ENCODE measurements at places on chromosomes 2 and 18.

- DNase-seq = no peak
Measured at GRCh38 chr2:191854382-191855372, 7.8 kb upstream of the CAVIN2 start.

DNA sequence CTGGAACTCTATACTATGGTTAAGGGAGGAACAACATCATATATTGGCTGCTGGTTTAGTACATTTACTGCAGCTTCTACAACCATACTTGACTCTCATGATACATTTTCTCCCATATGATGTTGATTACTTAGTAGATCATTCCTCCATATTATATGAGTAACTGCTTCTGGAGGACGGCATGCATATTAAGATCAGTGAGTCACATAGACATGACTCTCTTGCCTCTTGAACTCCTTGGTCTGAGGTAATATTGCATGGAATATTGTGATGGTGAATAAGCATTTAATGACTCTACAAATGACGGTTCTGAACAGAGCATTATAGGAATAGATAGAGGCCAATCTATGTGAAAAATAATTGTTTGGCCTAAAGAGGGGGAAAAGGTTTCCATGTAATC, 418.8 kb upstream of the SPHKAP start:
- no peak for DNase-seq

DNA sequence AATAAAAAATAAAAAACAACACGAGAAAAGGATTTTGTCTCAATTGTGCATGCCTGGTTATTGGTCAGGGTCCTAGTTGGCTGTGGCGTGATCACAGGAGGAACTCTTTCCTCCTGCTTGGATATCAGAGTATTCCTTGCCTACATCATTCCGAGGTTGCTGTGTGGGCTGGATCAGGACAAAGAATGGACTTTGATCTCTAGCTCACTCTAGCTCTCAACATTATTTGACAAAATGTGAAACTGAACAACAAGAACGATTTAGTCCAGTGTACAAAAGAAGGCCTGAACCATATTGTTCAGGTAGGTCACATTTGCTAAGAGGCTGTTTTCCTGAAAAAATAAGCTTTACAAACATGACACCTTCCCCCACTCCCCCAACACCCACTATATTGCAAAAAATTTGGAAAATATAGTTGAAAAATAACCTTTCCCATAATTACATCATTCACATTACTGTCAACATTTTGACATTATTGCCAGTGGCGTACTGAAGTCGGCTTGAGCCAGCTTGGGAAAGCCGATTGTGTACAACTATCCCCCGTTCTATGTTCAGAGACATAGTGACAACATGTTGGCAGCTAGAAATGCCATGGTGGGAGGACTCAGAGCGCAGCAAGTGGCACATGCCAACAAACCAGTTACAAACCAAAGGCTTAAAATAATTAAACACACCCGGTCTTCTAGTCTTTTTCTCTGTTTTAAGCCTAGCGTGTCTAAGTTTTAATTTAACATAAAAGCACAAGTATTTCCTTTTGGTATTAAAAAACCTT, 179.0 kb downstream of the LPIN1 start:
- no peak for DNase-seq

DNA sequence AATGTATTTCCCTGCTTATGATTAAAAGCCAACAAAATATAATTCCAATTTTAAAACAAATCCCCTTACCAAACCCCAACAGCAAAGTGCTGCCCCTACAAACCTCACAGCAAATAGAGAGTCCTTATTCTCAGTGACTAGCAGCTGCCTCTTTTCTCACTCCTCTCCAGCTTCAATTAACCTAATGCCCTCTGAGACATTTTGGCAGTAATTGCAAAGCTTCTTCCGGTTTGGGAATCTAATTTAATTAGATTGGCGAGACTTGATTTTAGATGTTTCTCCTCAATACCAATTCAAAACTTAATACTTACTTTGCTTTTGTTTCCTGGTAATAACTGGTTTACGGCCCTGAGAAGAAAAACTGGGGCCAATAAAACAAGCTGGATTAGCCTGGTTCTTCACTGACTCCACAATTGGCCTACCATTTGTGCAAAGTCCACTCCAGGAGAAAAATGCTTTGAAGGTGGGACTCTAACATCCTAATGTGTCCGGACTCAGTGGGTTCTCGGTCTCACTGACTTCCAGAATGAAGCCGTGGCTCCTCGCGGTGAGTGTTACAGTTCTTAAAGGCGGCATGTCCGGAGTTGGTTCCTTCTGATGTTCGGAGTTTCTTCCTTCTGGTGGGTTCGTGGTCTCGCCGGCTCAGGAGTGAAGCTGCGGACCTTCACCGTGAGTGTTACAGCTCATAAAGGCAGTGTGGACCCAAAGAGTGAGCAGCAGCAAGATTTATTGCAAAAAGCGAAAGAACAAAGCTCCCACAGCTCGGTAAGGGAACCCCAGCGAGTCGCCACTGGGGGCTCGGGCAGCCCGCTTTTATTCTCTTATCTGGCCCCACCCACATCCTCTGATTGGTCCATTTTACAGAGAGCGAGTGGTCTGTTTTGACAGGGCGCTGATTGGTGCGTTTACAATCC, 52.8 kb downstream of the SLC35F5 start:
- DNase-seq = no peak

- DNase-seq = no peak
Measured at GRCh38 chr2:146392186-146392585, 1452.6 kb upstream of the ACVR2A start.

DNA sequence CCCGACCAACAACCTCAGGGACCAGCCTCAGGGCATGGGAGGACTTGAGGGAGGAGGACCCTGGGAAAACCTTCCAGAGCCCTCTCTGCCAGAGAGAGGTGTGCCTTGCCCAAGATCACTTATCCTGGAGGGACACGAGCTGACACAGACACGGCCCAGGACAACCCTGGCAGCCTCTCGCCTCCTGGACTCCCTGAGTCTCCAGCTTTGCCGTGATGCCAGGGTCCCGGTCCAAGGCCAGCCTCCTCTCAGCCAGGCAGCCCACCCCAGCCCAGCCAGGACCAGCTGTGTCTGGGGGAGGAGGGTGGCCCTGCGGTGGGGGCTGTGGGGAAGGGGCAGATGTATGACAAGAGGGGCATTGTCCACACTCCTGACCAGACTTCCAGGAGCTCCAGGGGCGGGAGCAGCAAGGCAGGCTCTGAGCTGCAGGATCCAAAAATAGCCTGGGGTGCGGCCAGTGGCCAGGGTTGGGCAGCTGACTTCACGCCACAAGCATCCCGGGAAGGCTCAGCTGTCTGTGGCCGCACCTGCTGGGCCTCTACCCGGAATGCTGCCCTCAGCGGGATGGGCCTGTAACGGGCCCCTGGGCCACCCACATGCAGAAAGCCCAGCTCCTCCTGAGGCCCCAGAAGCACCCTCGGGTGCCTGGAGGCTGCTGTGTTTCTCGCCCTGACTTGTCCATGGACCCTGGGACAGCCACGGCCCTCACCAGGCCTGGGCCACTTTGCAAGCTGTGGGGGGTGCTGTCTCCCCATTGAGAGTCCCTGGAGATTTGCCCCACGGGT, 65.5 kb upstream of the GPC1 start:
- no peak for DNase-seq

GRCh38 chr18:53859764-53860163, 364.7 kb downstream of the MBD2 start:
- DNase-seq = no peak

- DNase-seq = no peak
Measured at GRCh38 chr2:217166241-217166850, 306.5 kb upstream of the TNP1 start.

DNA sequence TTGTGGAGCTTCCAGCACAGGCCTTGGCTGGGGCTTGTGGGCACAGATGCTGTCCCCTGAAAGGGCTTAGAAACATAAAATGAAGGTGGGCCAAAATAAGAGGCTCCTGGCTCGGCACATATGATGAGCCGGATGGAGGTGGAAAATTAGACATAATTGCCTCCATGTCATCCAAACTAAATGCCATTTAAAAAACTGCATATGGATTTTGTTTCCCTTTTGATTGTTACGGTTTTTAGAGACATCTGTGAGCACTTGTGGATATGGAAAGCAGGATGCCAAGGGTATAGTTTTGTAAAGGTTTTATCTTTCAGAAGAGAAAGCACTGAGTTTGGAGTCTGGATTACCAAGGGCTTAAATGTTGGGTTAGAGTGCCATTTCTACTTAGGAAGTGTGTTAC, 498.3 kb downstream of the RIT2 start:
- no peak for DNase-seq

GRCh38 chr2:201139836-201140604, 24.1 kb downstream of the CFLAR start:
- no peak for DNase-seq

- no peak for DNase-seq
Measured at GRCh38 chr2:20476950-20477349, 30.1 kb downstream of the RHOB start.

- no peak for DNase-seq
Measured at GRCh38 chr18:33593261-33593660, 15.2 kb downstream of the ASXL3 start.

DNA sequence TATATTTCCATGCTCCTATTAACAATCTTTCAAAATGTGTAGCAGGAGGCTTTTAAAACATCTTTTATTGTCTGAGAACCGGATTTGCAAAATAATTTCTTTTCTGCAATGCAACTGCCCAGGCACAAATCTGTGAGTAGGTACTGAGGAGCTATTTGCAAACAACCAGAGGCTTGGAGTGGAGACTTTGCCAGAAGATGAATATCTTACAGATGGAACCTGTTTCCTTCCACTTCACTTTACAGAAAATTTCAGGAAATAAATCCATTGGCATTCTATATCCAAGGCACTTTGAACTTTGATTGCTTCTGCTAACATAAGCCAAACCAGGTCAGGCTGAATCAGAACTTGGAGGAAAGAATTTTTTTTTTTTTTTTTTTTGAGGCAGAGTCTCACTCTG, 237.4 kb upstream of the REV1 start:
- DNase-seq = no peak

- DNase-seq = no peak
Measured at GRCh38 chr2:226403369-226403768, 396.3 kb downstream of the IRS1 start.

DNA sequence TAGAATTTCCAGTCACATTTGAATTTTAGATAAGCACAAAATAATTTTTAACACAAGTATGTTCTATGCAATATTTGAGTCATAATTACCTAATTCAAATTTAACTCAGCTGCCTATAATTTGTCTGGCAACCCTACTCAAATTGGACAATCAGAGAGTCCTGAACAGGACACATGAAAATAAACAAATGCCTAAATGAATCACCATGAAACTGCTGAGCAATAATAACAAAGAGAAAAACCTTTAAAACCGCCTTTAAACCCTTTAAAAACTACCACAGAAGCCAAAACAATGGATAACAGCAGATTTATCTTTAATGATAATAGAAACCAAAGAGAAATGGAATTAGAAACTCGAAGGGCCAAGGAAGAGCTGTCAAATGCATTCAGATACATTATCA, 39.5 kb downstream of the ARL4C start:
- no peak for DNase-seq

DNA sequence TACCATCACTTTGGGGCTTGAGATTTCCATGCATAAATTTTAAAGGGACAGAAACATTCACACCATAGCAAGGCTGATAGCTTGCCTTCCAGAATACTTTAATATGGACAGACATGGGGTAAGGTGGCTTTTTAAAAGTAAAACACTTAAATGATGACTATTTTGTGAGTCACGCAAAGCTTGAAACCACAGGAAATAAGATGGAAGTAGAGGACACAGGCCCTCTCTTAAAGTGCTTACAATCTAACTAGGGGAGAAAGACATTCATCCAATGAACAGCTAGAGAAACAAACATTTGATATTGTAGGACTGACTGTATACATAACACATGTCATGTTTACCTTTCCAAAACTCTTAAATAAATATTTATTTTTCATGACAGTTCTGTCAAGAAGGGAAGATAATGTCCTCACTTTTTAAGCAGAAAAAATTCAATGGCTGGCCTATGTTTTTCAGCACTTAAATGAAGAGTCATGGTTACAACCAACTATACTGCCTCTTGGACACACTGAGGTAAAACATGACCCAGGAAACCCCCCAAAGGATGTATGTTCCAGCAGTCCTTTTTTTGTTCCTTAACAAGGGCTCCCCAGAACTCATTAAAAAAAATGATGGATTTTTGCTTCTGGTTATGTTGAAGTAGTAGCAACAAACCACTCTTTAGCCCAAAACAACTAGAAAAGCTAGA, 120.0 kb upstream of the RBMS1 start:
- DNase-seq = no peak

- no peak for DNase-seq
Measured at GRCh38 chr2:164877927-164878326, 36.3 kb upstream of the COBLL1 start.

- no peak for DNase-seq
Measured at GRCh38 chr2:237296756-237297155, 117.2 kb downstream of the COL6A3 start.

GRCh38 chr2:172578054-172578453, 22.2 kb downstream of the PDK1 start:
- DNase-seq = no peak

DNA sequence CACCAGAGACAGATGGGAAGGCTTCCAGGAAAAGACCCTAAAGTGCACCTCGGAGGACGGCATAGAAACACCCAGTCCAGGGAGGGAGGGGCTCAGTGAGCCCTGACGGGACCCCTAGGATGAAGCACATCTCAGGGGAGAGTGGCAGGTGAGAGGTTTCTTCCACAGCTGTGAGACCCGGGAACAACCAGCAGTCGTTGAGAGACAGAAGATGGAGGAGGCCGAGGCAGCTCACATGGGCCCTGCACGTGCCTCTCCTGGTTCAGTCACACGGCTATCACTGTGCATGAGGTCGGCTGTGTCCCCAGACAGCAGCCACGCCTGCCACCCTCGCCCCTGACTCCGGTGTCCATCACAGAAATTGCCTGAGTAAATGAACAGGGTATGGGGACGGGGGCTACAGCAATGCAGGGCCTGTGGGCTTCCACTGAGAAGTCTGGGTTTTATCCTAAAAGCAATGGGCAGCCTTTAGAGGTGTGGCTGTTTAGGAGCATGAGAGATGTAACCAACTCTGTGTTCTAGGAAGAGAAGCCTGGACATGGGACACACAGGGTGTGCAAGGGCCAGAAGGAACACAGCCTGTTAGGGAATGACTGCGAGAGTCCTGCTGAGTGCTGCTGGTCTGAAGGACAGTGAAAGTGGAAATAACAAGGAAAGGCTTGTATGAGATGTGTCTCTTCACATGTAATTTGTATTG, 102.0 kb downstream of the TMEM18 start:
- no peak for DNase-seq

- DNase-seq = no peak
Measured at GRCh38 chr2:224492531-224492930, 90.6 kb upstream of the FAM124B start.

DNA sequence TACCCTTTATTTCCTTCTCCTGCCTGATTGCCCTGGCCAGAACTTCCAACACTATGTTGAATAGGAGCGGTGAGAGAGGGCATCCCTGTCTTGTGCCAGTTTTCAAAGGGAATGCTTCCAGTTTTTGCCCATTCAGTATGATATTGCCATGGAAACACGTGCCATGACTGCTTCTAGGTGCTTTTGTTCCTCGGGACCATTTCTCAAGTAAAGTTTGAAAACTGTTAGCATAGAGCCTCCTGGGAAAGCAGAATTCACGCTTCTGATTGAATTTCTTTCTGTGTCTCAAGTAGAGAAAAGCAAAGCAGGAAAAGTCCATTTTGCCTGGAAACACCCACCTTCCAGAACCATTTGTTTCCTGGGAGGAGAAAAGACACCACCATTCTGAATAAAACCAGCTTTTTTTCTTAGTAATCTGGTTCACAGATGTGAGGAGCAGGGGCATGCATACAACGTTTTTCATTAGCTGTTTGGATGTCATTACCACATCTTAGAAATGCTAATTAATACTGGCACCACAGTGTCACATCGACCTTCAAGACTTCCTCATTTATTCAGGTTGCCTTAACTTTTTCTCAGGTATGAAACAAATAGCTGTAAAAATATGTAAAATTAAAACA, 39.0 kb upstream of the ZBTB14 start:
- DNase-seq = no peak

- no peak for DNase-seq
Measured at GRCh38 chr2:196427986-196428634, 211.4 kb upstream of the CCDC150 start.
